ENCODE measurements at places on chromosomes 3 and 15.

DNA sequence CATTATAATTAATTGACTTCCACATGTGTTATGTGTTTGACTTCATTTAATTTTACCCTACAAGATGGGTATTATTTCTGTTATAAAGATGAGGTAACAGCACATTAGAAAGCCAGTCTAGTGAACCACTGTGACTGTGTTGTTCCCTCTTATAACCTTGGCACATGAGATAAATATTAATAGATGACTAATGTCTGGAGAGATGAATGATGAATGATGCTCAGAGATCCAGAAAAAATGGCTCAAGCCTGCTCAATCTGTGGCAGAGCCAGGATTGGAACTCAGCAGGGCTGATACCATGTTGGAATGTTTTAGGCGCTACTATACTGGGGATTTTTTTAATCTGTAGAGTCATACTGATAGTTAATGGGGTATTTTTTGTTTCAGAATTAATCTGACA is 118.8 kb upstream of the PTX3 start:
- no peak for DNase-seq

DNA sequence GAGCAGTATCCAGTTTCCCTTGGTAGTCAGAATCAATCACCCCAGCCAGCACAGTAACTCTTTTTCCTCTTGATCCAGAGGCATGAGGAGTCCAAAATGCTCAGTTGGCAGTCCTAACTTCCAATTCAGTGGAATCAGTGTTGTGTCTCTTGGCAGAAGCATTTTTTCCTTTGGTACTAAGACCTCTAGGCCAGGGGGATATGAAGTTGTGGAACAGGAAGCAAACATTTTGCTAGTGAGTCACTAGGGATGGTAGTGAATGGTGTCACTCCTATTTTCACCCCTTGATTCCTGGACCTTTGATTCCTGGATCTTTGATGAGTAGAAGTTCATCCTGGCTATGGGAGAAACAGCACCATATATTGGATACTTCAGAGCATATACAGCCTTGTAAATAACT is 70.5 kb upstream of the ALDH1A3 start:
- DNase-seq, result no peak

GRCh38 chr15:36622197-36622795 is 42.9 kb downstream of the CDIN1 start:
- DNase-seq, result no peak

DNA sequence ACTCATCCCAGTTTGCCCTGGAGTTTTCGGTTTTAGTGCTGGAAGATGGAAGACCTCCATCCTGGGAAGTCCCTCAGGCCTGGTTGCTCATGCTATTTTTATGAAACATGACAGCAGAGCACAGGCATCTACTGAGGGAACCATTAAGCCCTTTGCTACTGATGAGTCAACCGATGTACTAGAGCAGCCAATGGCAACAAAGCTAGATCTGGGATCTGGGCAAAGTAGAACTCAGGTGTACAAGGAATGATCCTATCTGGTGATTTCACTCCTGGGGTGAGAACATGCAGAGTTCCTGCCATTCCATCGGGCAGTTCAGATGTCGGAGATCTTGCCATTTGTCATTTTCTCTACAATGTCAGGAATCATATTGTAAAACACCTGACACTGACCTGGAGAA is 166.2 kb upstream of the NSMCE3 start:
- DNase-seq, result no peak

DNA sequence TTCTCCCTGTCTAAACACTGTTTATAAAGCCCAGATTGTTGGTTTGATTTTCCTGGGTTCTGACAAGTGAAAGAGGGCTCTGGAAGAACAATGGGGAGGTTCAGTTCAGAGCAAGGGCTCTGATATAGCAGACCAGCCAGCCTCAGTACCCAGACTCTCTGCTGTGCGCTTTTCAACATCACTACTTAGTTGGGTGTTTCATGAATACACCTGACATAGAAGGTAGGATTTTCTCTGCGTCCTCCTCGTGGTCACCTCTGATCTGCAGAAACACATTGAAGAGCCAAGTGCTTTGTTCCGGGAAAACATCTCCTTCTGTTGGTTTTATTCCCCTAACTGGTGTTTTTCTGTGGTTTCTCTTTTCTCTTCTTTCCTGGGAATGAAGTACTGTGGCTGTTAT is 99.5 kb downstream of the EPHB1 start:
- no peak for DNase-seq

GRCh38 chr3:183401678-183402077 is 26.7 kb downstream of the MCF2L2 start:
- DNase-seq, result no peak

- no peak for DNase-seq
These were observed 14.0 kb upstream of the UACA start for GRCh38 chr15:70777170-70777926.

GRCh38 chr15:69991551-69991980 is 106.2 kb downstream of the TLE3 start:
- no peak for DNase-seq

GRCh38 chr15:64813075-64813474 is 12.4 kb downstream of the PIF1 start:
- no peak for DNase-seq

DNA sequence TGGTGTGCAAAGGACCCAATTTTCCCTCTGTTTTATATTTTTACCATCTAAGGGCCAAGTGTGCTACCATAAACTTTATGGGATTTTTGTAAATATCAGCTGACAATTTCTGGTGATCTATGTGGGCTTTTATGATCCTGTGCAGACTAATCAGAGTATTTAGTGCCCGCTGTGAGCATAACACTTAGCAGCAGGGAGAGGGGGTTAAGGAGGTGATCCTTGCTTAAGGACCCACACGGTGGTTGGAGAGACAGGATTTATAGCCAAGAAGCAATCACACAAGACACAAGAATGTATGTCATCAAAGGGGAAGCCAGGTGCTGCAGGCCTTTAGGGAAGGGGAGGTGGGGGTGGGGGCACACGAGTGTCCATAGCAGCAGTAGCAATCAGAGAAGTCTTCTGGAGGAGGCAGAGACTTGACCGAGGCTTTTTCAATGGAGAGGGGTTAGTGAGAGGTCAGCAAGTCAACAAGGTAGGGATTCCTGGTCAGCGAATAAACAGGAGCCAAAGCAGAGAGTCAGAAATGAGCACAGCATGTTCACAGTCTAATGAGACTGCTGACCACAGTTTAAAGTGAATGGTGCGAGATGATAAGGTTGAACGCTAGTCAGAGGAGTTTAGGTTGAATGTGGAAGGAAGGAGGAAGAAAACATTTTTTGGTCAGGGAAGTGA is 4.5 kb upstream of the CACNA1D start:
- no peak for DNase-seq

DNA sequence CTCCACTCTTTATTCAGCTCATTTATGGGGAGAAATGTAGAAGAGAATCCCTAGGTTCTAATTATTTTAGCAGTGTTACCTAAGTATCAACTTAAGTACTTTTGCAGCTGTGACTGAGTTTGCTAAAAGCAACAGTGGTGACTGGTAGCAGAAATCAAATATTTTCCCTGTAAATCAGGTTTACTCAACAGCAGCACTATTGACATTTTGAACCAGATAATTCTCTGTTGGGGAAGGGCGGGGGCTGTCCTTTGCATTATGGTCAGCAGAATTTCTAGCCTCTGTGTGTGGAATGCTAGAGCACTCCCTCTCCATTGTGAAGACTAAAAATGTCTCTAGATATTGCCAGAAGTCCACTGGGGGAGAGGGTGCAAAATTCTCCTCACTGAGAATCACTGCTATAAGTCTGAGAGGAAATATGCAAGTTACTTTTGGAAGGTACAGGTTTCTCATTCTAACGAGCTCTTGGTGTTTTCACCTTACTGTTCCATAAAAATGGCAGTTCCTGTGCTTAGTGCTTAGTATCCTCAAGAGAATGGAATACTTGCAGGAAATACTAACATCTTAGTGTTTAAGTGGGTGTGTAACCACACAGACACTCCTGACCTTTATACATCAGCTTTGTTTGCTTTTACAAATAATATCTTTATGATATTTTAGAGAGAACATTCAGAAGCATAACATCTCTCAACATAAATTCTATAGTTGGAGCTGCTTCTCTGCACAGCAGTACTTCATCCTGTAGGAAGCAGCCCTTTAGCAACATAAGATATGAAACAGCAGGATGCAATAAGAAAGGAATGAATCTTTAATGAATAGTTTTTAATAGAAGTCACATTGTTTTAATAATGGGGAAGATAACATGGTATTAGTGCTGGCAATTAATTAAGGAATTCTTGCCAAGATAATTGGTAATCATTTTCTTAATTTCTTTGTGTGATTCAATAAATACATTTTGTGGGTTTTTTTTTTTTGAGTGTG is 246.5 kb upstream of the GOLIM4 start:
- DNase-seq, result no peak

- no peak for DNase-seq
These were observed 232.9 kb upstream of the GPR149 start for GRCh38 chr3:154662851-154663250.

DNA sequence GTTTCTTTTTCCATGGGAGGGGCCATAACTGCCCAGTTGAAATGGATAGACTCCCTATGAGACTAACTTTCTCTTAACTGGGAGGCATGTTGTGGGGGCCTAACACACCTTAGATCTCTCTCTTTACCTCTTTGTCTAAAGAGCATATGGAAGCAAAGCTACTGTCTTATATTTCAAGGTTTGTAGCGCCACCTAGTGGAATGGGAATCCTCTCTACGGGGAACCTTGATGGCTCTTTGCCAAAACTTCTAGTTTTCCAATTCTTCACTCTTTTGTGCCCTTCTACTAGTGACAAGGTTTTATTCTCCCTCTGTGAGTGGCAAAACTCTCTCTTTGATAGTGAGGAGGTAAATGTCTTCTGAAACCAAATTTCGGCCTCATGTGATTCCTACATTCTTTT is 1030.4 kb upstream of the CADM2 start:
- no peak for DNase-seq

DNA sequence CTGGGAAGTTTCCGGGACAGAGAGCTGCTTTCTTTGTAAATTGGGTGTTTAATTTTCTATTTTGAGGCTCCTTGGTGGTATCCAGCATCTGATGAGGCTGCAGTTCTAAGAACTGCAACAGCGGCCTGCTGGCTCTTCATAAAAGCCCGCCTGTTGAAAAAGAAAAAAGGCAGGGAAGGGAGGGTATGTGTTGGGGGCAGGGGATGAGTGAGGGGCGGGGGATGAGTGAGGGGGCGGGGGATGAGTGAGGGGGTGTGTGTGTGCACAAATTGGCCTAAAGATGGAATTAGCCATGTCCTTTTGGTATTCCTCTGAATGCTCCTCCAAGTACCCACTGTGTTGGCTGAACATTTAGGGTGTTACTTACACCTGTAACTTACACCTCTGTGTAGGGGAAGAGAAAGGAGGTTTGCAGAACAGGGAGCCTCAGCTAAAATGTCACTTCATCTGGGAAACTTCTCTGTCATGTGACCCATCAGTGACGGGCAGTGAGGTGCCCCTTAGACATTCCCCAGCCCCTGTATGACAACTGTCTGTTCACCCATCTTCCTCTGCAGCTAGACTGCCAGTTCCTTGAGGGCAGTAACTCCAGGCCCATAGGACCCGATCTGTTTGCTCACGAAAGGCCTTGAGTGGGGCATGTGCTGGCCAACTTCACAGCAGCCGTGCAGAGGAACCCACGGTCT is 57.6 kb downstream of the LRIG1 start:
- no peak for DNase-seq

- DNase-seq, result no peak
These were observed 301.3 kb downstream of the IL20RB start for GRCh38 chr3:137259089-137259488.

- DNase-seq, result no peak
These were observed 164.5 kb downstream of the ZMAT3 start for GRCh38 chr3:178907081-178907480.

DNA sequence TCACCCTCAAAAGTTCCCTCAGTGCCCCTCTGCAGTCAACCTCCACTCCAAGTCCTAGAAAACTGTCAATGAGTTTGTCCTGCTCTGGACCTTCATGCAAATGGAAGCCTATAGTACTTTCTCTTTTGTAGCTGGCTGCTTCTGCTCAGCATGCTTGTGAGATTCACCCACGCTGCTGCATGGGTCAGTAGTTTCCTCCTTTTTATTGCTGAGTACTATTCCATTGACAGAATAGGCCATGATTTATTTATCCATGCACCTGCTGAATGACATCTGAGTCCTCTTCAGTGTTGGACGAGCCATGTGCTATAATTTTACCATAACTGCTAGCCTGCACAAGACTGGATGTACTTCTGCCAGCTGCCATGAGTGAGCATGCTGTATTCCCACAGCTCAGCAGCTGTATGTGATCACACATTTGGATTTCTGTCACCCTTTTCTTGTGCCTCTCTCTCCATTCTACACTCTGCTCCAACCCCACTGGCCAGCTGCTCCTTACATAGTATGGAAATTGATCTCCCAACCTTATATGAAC is 26.3 kb downstream of the CDCP1 start:
- DNase-seq, result no peak

- no peak for DNase-seq
These were observed 632 bp upstream of the DHX36 start for GRCh38 chr3:154324919-154325318.

- DNase-seq, result no peak
These were observed 38.0 kb downstream of the EDC3 start for GRCh38 chr15:74657846-74658245.

- DNase-seq, result no peak
These were observed 14.6 kb downstream of the SIN3A start for GRCh38 chr15:75436881-75437280.

DNA sequence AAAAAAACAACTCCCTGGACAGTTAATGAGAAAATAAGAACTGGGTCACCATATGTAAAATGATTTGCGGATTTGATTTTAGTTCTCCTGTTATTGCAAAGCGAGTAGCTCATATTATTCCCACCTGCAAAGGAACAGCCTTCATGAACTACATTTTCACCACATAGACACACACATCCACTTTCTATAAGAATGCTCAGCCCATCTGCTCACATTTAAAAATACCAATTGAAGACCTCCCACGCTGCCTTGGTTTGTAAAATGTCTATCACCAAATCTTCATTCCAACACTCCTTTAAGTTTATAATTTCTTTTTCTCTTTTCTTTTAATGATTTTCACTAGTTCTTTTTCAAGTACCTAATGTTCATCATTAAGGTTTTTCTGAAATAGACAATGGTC is 148.6 kb downstream of the FGF12 start:
- DNase-seq, result no peak

GRCh38 chr3:150877303-150877702 is 27.9 kb downstream of the MINDY4B start:
- no peak for DNase-seq

DNA sequence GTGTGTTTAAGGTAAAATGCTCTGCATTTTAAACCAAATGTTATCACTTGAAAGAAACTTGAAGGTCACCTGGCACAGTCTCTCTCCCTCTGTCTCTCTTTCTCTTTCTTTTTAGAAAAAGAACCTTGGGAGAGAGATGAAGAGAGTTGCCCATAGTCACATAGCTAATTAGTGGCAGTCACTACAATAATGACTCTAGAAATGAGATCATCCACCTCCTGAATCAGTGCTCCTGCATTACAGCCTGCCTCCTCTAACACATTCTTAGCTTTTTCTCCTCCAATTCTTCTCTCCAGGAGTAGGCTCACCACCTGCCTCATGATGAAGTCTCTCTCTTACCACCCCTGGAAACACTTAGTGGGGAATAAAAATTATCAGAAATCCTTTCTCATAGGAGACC is 2.5 kb downstream of the MYH15 start:
- no peak for DNase-seq

- no peak for DNase-seq
These were observed 561.8 kb downstream of the FGF12 start for GRCh38 chr3:192165552-192165951.
